Renal cortex interstitium (tissue), 15 donors: ENCODE measurements at places on chromosomes 13 and 19.

- no peak for DNase-seq
Observed at GRCh38 chr13:25753976-25754375, 297.8 kb downstream of the SHISA2 start.

DNA sequence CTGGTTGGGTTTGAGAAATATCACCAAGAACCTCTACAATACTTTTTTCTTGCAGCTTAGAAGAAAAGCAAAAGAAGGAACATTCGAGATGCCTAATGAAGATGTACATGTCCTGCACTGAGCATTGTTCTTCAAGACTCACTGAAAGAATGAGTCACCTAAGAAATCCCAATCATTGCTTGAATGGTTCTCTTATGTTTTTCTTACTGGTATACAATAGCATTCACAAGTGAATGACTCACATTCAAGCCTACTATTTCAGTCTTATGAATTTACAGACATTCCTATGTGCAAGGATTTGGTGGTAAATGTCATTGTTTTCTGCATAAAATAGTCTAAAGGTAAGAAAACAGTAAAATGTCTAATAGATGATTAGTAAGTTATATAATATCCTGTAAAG, 594.6 kb downstream of the PCDH9 start:
- DNase-seq: no peak

- DNase-seq: no peak
Observed at GRCh38 chr13:28440774-28441504, 54.0 kb downstream of the FLT1 start.

DNA sequence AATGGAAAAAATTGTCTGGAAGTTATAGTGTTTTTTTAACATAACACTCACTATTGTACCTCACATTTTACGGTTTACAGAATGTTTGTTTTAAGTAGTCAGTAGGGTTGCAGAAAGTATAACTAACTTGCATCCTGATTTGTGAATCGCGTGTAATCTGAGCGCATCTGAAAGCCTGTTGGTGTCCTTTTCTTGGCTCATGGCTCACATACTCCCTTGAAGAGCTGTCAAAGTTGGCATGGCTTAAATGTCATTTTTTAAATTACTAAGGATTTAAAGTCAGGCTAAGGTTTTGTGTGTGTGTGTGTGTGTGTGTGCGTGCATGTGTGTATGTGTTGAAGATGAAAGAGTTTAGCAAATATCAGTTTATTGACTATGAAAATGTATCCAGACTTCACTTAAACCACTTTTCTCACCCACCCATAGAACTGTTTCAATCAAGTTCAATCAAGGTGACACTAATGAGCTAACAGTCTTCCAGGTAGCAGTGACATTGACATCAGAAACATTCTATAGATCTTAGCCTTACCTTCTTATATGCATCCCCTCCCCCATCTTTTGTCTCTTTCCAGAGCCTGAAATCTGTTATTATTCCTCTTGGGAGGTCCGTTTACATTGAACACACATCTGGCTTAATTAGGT, 480.4 kb upstream of the SGCG start:
- no peak for DNase-seq

GRCh38 chr13:84776593-84776992, 894.3 kb upstream of the SLITRK1 start:
- DNase-seq: no peak

- DNase-seq: no peak
Observed at GRCh38 chr13:34162544-34162933, 344.6 kb downstream of the RFC3 start.

DNA sequence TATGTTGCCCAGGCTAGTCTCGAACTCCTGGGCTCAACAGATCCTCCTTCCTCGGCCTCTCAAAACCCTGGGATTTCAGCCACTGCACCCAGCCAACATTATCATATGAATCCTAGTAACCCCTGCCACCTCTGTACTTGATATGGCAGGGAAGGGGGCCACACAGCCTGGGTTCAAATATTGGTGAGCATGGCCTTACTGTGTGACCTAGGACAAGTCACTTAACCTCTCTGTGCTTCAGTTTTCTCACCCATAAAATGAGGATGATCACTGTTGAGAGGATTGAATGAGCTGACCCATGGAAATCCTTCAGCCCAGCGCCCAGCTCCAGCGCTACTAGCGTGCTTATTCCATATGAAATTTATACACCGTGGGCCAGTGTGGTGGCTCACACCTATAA, 3.6 kb upstream of the COMP start:
- DNase-seq: no peak

GRCh38 chr13:31090096-31090495, 71.6 kb downstream of the HSPH1 start:
- DNase-seq: no peak

GRCh38 chr19:31385744-31386143, 36.5 kb upstream of the TSHZ3 start:
- DNase-seq: no peak

DNA sequence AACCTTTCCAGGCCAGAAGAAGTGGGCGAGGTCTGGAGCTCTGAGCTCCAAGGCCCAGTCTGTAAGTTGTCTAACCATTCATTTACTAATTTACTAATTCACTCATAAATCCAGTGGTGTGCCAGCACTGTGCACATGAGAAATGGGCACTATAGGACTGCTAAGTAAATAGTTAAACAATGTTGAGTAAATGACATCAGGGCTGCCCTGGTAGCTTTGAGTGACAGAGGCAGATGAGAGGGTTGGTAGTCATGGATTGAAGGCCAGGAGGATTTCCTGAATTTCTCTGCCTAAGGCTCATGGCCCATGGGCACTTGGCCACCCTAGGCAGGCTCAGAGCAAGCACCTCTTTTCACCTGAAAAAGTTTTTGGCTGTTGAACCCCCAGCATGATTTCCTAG, 216.9 kb upstream of the RXFP2 start:
- no peak for DNase-seq

DNA sequence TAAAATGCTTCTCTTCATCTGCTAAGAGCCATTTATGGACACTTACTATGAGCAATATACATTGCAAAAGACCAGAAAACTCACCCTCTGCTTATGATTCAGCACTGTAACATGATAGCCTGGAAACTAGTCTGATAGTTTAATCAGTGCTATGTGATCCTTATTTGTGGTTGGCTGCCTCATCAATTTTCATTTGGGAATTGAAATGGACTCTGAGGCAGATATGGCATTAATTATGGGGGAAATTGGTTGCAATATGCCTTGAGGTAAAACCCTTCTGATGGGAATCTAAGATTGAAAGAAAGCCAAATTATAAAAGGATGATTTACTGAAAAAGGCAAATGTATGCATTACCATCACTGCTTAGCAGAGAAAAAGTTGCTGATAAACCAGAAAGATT, 33.5 kb downstream of the FAM216B start:
- DNase-seq: no peak

DNA sequence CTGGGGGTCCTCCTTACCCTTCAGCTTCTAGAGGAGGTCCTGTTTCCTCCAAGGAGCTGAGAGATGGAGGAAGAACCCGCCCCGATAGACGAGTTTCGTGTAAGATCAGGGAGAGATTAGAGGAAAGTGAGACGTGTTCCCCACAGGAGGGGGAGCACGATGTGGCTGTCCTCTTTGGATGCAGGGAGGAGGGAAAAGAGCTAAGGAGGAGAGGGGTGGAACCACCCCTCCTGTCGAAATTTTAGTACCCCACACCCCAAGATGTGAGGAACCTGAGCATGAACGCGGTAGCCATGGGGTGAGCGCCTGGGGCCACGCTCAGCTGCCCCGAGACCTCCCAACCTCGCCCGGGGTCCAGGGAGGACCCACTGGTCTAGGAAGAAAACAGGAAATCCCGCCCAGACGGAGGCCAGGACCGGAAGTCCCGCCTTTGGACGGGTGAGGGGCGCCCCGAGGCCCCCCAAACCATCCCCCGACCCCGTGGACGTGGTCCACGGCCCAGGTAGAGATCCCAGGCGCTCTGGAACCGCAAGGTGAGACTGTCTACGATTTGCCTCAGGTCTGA, 1.2 kb downstream of the AKT1S1 start:
- no peak for DNase-seq

GRCh38 chr19:41682437-41682836, 5.6 kb downstream of the CEACAM7 start:
- no peak for DNase-seq

DNA sequence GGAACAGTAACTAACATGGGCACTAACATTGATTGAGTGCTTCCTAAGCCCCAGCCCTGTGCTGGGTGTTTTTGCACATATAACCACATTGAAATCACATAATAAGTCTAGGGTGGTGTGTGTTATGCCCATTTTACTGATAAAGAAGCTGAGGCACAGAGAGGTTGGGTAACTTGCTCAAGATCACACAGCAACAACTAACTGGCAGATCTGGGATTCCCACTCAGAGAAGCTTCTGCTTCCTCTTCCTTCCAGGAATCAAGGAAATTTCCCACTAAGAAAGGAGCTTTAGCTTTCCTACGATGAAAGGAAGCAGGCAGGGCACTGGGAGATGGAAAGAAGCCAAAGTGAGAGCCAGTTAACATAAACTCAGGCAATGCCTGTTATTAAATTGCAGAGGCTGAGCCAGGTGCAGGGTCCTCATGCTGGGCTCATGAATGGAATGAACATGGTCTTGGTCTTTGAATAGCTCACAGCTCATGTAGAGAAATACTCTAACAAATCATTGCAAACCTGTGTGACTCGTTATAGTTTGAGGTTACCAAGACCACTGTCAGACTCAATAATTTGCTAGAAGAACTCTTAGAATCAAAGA, 10.1 kb downstream of the SSC5D start:
- DNase-seq: no peak

DNA sequence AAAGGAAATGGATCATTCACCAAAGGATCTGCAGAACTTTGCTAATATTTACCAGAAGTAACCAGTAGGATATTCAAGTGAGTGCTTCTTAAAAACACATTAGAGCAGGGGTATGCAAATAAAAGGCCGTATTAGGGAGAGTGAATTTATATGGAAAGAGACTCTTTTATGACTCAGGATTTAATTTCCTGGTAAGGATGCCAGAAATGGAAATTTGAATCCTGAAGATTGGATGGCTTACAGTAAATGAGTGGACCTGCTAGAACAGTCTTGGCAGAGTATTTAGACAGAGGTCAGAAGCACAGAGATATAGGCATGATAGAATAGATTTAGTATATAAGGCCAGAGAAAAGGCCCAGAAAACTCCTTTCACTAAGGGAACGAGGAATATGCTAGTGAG, 201.6 kb downstream of the SLITRK5 start:
- DNase-seq: no peak

GRCh38 chr19:12331211-12331941, 2.1 kb downstream of the ZNF563 start:
- no peak for DNase-seq

- no peak for DNase-seq
Observed at GRCh38 chr13:70390064-70390463, 281.8 kb upstream of the KLHL1 start.

DNA sequence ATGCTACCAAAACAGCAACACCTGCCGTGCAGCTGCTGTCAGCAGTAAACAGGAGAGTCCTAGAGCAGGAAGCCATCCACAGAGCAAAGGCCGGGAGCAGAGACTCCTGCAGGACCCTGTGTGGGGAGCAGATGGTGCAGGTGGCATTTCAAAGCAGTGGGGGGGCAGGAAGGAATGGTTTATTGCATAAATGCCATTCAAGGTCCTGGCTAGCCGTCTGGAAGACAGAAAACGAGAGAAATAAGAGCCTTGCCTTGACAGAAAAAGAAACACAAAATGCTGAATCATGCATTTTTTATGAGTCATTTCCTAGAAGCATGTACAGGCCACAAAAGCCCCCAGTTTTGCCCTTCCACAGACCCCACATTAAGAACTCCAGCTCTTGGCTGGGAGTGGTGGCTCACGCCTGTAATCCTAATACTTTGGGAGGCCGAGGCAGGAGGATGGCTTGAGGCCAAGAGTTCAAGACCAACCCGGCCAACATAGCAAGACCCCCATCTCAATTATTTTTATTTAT, 5.4 kb downstream of the RSPH6A start:
- DNase-seq: no peak

DNA sequence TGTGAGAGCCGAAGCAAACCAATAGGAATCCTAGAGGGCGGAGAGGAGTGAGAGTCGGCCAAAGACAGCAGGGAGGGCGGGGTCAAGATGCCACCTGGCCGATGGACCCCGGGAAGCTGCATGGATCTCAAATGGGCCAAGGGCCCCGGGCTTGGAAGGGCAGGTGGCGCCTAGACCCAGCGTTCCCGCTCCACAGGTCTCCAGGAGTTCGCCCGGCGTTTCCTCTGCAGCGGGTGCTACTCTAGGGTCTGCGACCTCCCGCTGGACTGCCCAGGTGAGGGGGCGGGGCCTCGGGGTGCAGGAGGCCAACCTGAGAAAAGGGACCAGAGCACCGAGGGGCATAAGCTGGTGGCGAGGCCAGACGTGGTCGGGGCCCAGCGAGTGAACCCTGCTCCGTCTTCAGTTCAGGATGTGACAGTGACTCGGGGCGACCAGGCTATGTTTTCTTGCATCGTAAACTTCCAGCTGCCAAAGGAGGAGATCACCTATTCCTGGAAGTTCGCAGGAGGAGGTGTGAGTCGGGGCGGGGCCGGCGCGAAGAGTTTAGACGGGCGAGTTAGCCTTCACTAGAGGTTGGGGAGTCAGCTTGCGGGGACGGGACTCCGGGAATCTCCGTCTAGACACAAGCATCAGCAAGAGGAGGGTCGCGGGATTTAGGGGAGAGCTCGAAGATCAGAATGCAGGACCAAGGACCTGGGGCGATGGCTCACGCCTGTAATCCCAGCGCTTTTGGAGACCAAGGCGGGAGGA, 9.9 kb downstream of the SPACA6 start:
- no peak for DNase-seq

DNA sequence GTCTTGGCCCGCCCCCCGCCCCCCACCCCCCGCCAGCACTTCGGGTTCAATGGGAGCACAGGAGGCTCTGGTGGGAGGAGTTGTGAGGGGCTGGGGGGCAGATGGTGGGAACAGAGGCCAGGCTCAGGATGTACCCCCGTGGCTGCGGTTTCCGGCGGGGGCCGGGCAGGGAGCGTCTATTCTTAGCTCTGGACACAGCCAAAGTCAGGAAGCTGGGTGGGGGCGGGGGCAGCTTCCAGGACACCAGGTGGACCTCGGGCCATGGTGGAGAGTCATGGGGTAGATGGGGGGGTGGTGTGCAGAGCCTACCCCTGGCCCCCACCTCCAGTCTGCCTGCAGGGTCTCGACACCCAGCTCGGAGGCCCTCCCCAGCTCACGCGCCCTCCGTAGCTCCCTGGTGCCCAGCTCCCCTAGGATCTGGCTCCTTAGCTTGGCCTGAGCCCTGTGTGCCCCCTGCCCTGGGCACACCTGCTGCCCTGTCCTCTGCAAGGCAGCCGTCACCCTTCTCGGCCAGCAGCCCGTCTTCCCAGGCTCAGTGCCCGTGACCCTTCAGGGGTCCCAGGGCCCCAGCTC, 2.2 kb upstream of the TBXA2R start:
- no peak for DNase-seq

DNA sequence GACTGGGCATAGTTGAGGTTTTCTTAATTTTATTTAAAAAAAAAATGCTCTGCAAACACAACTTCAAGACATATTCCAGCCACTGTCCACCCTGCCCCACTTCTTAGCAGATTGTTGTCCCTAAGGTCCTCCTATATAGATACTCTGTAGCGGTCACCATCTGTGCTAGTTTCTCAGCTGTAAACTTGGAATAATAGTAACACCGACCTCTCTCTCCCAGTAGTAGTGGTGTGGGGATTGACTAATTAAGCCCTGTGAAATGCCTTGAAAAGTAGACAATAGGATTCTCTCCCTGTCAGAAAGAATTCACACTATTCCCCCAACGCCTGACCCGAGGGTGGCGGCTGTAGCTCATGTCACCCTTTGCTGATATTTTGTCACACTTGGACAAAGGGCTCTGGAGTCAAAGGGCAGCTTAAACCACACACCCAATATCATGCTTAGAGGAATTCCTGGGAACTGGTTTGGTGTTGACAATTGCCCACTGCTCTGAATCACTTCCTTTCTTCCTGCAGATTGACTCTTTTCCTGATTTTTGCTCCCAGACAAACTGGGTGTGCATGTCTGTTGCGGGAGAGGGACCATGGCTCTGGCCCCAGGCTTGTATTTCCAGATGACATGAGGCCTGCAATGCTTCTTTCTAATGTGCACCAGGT, 9.2 kb upstream of the SERP2 start:
- no peak for DNase-seq
